ENCODE measurements at places on chromosomes 3 and 15.

DNA sequence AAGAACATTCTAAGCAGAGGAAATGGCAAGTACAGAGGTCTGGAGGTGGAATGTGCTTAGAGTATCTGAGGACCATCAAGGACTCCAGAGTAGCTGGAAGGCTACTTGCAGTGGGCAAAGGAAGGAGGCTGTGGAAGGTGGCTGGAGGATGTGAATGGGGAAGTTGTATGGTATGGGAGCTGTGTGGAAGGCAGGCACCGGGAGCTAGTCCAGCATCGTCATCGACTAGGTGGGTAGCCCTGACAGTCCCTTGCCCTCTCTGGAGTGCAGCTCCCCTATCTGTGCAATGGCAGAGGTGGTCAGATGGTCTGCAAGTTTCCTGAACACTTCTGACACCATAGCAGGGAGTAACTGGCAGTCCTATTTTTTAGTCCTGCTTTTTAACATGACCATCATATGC lies 19.3 kb downstream of the CCDC13 start:
- DNase-seq = no peak

- no peak for DNase-seq
Measured at GRCh38 chr3:11438646-11439045, 166.4 kb downstream of the ATG7 start.

GRCh38 chr3:6250167-6250566 lies 610.7 kb upstream of the GRM7 start:
- DNase-seq = no peak

DNA sequence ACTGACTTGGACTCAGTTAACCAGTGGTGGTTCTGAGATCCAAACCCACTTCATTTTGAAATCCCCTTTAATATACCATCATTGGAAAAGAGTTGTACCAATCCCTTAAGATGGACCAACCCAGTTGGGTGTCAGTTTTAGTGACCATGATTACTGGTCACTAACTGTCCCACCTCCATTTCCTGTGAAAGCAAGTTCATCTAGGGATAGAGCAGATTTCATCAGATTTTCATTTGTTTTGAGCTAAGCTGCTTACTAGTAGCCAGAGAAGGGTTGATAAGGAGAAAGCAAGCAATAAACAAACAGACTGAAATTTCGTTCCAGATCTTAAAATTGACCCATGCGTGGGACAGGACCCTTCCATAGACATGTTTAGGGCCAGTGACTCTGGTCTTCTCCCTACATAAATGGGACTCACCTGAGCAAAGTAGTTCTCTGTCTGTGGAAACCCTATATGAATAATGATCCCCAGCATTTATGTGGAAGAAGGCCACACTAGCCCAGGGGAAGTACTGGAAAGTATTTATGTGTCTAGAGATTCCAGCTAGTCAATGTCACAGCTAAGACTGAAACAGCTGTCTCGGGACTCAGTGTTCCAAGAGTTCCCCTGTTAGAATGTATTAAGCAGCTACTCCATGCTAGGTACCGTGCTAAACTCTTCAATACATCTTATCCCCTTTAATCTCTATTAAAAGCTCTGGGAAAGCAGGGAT lies 196.0 kb upstream of the BCL6 start:
- no peak for DNase-seq

DNA sequence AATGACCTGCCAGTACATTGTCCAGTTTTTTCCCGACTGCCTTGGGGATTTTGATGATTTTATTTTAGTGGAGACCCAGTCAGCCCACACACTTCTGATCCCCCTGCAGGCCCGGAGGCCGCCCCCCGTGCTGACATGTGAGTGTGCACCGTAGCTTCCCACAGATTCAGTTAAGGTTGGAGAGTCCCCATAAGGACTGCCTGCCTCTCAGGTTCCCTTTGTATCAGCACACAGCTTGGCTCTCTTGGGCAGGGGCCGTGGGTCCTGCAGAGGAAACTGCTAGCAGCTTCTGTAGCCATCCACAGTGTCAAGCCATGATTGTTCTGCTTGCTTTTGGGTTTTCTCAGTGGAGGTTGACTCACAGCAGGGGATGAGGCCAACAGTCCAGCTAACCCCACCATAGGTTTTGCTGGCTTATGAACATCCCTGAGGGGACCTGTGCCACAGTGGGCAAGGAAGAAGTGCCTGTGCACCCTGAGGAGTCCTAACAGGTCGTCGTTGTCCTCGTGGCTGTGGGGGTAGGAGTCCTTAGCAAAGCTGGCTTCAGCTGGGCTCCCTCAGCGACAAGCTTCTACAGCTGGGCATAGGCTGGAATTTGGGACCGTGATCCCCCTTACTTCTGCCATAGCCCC lies 46.4 kb downstream of the DLEC1 start:
- DNase-seq = no peak

- DNase-seq = no peak
Measured at GRCh38 chr3:55180161-55180560, 252.3 kb upstream of the LRTM1 start.

DNA sequence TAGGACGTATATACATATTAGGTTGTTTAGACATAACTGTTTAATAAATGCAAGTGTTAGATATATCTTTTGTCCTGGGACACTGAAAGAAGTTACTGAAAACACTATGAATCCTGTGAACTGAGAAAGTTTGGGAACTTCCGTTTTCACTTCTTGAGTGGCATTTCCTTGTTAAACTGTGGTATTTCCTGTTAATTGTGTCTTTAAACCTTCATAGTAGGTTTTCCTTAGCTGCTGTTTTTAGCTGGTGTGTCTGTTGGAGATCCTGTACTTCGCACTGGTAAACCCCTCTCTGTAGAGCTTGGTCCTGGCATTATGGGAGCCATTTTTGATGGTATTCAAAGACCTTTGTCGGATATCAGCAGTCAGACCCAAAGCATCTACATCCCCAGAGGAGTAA lies 37.1 kb downstream of the ATP6V1A start:
- DNase-seq = no peak

DNA sequence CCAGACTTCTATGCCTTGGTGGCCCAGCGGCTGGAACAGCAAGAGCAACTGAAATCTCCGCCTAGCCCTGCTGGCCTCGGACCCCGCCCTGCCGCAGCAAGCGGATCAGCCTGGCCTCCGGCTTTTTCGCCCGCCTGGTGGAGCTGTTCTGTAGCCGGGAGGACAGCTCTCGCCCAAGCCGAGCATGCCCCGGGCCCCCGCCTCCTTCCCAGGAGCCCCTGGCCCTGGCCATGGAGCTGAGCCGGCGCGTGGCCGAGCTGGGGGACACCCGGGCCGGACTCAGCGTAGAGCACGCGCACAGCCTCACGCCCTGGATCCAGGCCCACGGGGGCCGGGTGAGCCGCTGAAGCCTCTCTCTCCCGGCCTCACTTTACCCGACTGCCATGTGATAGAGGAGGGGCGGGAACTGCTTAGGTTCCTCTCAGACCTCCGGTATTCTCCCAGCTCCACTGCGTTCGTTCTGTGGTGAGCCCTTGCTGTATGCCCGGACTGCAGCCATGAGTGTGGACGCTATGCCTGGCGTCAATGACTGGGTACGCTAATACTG lies 24.1 kb upstream of the MRPL3 start:
- peak; percentile 61 for DNase-seq

GRCh38 chr15:60326343-60326742 lies 71.4 kb downstream of the ANXA2 start:
- DNase-seq = no peak

GRCh38 chr3:109984976-109985375 lies 647.6 kb upstream of the DPPA4 start:
- no peak for DNase-seq

GRCh38 chr3:45613791-45614190 lies 19.2 kb downstream of the LIMD1 start:
- DNase-seq = peak; percentile 5

- DNase-seq = no peak
Measured at GRCh38 chr3:98726084-98726483, 37.1 kb upstream of the ST3GAL6 start.

DNA sequence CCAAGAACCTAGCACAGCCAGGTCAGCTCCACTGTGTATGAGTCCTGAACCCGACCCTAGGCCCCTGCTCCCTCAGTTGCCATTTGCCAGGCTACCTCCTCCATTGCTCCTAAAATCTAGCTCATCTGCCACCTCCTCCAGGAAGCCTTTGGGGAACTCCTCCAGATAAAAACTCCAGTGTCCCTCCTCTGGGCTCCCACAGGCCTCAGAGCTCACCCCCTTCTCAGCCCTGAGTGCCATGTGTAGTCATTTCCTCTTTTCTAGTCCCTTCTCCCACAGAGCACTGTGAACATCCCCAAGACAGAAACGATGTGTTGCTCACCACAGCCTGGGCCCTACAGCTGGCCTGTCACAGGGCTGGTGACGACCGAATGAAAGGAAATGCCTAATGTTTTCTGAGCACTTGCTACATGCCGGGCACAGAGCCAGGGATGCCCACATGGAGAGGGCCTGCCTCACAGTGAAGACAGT lies 61.0 kb downstream of the IQSEC1 start:
- peak; percentile 45 for DNase-seq

GRCh38 chr3:47210863-47211405 lies 47.0 kb upstream of the SETD2 start:
- no peak for DNase-seq

- DNase-seq = peak; percentile 64
Measured at GRCh38 chr15:66251790-66252684, 1.5 kb downstream of the MEGF11 start.

- DNase-seq = no peak
Measured at GRCh38 chr15:41858756-41859155, 20.1 kb downstream of the PLA2G4B start.

- no peak for DNase-seq
Measured at GRCh38 chr3:126135071-126135405, 45.3 kb downstream of the ALDH1L1 start.

GRCh38 chr3:185263423-185263822 lies 9.6 kb upstream of the EHHADH start:
- no peak for DNase-seq

- DNase-seq = no peak
Measured at GRCh38 chr3:158103887-158104327, 2.3 kb downstream of the SHOX2 start.

- no peak for DNase-seq
Measured at GRCh38 chr3:53144862-53145712, 14.9 kb upstream of the RFT1 start.

GRCh38 chr3:30353711-30354467 lies 252.5 kb upstream of the TGFBR2 start:
- DNase-seq = no peak

DNA sequence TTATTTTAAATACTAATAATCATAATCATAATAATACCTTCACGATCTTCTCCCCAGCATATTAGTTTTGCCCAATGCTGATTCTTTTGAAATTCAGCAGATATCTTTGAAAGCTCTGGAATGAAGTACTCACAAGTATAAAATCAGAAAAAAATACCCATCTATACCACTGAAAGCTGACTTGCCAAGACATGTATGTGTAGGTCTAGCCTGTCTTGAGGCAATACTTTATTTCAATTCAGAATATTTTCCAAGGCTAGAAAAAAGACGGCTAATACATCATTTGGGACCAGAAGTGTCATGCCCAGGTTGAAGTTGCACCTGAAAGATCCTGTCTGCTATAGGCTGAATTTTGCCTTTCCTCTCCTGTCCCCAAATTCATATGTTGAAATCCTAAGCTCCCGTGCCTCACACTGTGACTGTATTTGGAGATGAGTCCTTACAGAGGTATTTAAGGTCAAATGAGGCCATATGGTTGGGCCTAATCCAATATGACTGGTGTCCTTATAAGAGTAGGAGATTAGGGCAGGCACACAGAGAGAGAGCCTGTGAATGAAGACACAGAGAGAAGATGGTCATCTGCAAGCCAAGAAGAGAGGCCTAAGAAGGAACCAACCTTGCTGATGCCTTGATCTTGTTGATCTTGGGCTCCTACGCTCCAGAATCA lies 255.9 kb upstream of the CMC1 start:
- no peak for DNase-seq

DNA sequence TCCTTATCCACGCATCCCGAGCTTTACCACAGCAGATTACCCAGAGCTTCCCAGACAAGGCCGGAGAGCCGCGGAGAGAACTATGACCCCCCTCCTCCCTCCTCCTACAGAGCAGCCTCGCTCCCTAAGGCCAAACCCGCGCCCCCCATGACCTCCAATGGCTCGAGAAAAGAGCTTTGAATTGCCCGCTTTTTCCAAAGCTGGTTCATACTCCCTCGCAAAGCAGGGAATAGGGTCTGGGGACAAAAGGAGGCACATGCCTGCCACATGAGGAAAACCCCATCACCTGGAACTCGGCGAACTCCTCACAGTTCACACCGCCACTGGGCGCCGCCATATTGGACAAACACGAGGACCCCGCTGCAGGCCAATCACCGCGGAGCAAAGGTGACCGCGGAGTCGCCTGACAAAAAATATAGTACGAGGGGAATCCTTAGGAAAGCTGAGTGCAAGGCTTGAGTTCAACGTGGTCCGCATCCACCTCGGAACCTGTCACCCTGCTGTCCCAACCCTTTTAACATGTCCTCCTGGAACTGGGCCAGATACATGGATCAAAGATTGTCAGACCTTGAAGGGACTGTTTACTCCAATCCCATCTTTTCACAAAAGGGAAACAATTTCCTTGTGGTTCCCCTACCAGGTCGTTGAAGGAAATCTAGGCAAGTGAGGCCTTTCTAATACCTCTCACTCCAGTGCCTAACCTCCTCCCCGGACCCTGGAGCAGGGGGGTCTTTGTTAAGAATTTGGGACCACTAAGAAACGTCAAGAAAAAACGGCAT lies at the start of gene MIX23:
Gene MIX23 (minus strand): TSS at position 344 of the 779 bp plus-strand sequence. CDS start 7 bp downstream, at position 337.
- peak; percentile 87 for DNase-seq
